ENCODE measurements at places on chromosomes 5 and 9.

DNA sequence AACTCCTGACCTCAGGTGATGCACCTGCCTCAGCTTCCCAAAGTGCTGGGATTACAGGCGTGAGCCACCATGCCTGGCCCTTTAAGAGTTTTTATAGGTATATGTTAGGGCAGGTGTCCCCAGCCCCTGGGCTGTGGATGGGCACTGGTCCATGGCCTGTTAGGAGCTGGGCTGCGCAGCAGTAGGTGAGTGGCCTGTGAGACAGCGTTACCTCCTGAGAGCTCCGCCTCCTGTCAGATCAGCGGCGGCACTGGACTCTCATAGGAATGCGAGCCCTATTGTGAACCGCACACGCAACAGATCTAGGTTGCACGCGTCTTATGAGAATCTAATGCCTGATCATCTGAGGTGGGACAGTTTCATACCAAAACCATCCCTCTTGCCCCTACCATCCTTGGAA is 173.4 kb downstream of the GOLPH3 start:
- no peak for DNase-seq

DNA sequence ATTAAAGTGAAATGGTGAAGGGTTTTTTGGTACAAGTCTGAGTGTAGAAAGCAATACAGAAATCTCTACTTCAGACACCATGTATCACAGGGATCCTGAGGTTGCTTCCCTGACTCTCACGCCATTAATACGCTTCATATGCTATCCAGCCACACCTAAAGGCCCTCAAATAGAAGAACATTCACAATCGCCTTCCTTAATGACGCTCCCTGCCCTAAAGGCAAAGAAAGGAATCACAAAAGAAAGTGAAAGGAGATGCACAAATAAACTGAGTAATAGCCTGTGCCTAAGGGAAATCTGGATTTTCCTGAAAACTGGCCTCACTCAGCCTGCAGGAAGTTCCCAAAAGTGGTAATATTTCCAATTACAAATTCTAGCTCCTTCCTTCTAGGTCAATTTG is 1002.7 kb upstream of the DMAC1 start:
- no peak for DNase-seq

DNA sequence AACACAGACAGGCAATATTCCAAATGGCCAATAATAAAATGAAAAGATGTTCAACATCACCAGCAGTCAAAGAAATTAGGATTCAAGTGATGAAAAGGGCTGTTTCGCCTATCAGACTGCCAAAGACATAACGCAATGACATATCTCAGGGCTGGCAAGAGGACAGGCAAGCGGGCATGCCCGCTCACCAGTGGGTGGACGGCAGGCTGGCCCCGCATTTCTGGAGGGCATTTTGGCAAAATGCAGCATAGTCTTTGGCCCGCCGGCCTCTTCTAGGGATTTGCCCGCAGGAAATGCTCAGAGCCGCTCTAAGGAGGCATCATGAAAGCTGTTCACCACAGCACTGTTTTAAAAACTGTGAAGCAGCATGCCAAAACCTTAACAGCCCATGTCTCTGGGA is 1.4 kb upstream of the PPP1R26 start:
- no peak for DNase-seq

- no peak for DNase-seq
Measured at GRCh38 chr5:136730426-136730825, 365.1 kb upstream of the TRPC7 start.

GRCh38 chr9:113341712-113342410 is 1.8 kb upstream of the WDR31 start:
- peak; percentile 4 for DNase-seq

- DNase-seq, result no peak
Measured at GRCh38 chr9:16801871-16802466, 68.5 kb downstream of the BNC2 start.

All from skin of body (tissue), 3 donors.